ENCODE measurements at places on chromosomes 7 and 10. TPM values are rescaled to one million over a fixed set of nuclear protein-coding genes. Genes with fewer than 3 reads are reported as not detected.

The DYDC2 gene
- not detected for total RNA-seq

The GPNMB gene
- total RNA-seq, result 93.6 TPM

The MEOX2 gene
- 5.6 TPM for total RNA-seq

The TDRD1 gene
- total RNA-seq, result 0.23 TPM

The ZNF679 gene
- total RNA-seq, result not detected

The OR2A12 gene
- not detected for total RNA-seq

The CALHM3 gene
- total RNA-seq, result not detected

The POLR1F gene
- 20.5 TPM for total RNA-seq

The CYP3A5 gene
- total RNA-seq, result 104 TPM

The AGR2 gene
- total RNA-seq, result 216 TPM

The BUB3 gene
- total RNA-seq, result 72.5 TPM

The LLCFC1 gene
- total RNA-seq, result not detected

The OR2A42 gene
- total RNA-seq, result 0.08 TPM

The AKR1E2 gene
- total RNA-seq, result 10.3 TPM

The CYP26A1 gene
- total RNA-seq, result not detected

The OSBPL3 gene
- 49.7 TPM for total RNA-seq

The RSPH10B gene
- total RNA-seq, result 0.44 TPM

The ANK3 gene
- 86.0 TPM for total RNA-seq

The ZNF853 gene
- total RNA-seq, result 9.4 TPM

The SNCG gene
- 706 TPM for total RNA-seq

The HOXA4 gene
- total RNA-seq, result 9.4 TPM

The TMEM196 gene
- 0.31 TPM for total RNA-seq

The ZNF425 gene
- total RNA-seq, result 3.0 TPM

The OR6V1 gene
- total RNA-seq, result not detected

The BMI1 gene
- 51.4 TPM for total RNA-seq

The ASAH2B gene
- total RNA-seq, result 4.8 TPM

The ACTR1A gene
- 87.1 TPM for total RNA-seq

The FOXI2 gene
- total RNA-seq, result 1.1 TPM

The PRRT4 gene
- 0.49 TPM for total RNA-seq

The AKR1C4 gene
- not detected for total RNA-seq

The LYZL2 gene
- not detected for total RNA-seq

The NANOS1 gene
- 0.52 TPM for total RNA-seq

The CTTNBP2 gene
- 16.6 TPM for total RNA-seq

The ANKRD2 gene
- total RNA-seq, result 1.1 TPM

The BHLHA15 gene
- 0.73 TPM for total RNA-seq

The RPEL1 gene
- not detected for total RNA-seq

The AP4M1 gene
- total RNA-seq, result 19.5 TPM

The MACC1 gene
- 35.2 TPM for total RNA-seq

The CYP3A4 gene
- not detected for total RNA-seq

The FRMPD2 gene
- 3.4 TPM for total RNA-seq

The ITIH5 gene
- 25.5 TPM for total RNA-seq

The HOXA6 gene
- total RNA-seq, result 8.5 TPM

The ANKRD16 gene
- 10.2 TPM for total RNA-seq
